Naive thymus-derived CD8-positive, alpha-beta T cell (primary cell): ENCODE measurements at places on chromosomes 4 and X.
A peak's percentile ranks its signal among the peaks of the same experiment; 100 is the strongest.

DNA sequence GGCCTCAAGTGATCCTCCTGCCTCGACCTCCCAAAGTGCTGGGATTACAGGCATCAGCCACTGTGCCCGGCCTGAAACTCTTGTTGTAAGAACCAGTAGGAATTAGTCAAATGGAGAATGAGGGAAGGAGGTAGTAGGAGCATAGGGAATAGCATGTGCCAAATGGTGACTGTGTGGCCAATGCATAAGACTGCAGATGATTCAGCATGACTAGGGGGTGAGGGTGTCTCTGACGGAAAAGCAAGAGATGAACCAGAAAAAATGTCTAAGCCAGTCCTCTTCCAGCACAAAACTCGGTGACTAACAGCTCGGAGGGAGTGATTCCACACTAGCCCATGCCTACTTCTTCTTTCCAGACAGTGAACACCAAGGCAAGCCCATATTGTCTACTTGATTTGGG, 58.2 kb upstream of the DUSP21 start:
- no peak for DNase-seq

DNA sequence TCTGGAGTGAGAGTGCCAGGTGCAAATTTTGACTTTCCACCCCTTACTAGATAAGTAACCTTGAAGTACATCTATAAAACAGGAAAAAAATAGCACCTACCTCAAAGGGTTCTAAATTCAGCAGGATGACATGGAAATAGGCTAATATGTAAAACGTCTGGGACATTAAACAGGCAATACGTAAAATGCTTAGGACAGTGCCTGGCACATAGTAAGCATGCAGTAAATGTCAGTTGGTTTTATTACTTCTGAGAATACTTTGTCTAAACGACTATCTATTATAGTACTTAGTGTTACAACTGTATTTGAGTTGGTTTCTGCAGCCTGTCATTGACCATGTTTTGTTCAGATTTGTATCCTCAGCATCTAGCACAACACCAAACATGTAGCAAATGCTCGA, 70.8 kb downstream of the ARX start:
- no peak for DNase-seq

GRCh38 chr4:98446499-98447375, 185.6 kb downstream of the RAP1GDS1 start:
- DNase-seq: peak; percentile 52

DNA sequence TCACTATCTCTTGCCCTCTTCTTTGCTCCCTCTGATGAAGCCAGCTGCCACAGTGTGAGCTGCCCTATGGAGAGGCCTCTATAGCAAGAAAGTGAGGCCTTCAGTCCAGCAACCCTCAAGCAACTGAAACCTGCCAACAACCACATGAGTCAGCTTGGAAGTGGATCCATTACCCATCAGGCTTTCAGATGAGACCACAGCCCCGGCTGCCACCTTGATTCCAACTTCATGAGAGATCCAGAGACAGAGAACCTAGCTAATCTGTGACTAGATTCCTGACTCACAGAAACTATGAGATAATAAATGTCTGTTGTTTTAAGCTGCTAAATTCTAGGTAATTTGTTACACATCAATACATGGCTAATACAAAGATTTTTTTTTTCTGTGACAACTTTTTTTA, 20.4 kb upstream of the WAS start:
- DNase-seq: no peak

- no peak for DNase-seq
These were observed 254.2 kb downstream of the CBR4 start for GRCh38 chr4:168755598-168756477.

DNA sequence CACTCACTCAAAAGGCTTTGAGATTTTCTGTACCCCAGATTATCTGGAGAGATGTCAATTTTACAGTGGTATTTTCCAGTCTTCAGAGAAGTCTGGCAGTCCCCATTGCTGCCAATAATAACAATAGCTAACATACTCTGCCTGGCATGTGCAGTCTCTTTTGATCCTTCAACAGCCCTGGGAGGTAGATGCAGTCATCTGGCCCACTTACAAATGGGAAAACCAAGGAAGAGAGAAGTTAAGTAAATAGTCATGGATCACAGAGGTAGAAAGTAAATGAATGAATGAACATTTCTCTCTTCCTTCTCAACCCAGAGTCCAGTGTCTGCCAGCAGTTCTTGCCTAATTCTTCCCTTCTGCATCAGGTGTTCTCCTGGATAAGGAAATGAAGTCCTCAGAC, 113.0 kb upstream of the EDNRA start:
- no peak for DNase-seq

GRCh38 chr4:37040816-37041215, 203.7 kb upstream of the NWD2 start:
- no peak for DNase-seq
